ENCODE measurements at places on chromosomes 11 and 22. TPM values are rescaled to one million over a fixed set of nuclear protein-coding genes. Genes with fewer than 3 reads are reported as not detected.

MUC5B gene
- polyA plus RNA-seq: 0.12 TPM

TEAD1 gene
- polyA plus RNA-seq: 94.4 TPM

KCNJ1 gene
- polyA plus RNA-seq: 76.0 TPM

MCHR1 gene
- 0.20 TPM for polyA plus RNA-seq

KCNE3 gene
- 26.1 TPM for polyA plus RNA-seq

ANO3 gene
- polyA plus RNA-seq: 3.0 TPM

LRRC32 gene
- polyA plus RNA-seq: 48.8 TPM

All from left kidney (tissue), 8 donors.